ENCODE measurements at places on chromosomes 6 and 20.

DNA sequence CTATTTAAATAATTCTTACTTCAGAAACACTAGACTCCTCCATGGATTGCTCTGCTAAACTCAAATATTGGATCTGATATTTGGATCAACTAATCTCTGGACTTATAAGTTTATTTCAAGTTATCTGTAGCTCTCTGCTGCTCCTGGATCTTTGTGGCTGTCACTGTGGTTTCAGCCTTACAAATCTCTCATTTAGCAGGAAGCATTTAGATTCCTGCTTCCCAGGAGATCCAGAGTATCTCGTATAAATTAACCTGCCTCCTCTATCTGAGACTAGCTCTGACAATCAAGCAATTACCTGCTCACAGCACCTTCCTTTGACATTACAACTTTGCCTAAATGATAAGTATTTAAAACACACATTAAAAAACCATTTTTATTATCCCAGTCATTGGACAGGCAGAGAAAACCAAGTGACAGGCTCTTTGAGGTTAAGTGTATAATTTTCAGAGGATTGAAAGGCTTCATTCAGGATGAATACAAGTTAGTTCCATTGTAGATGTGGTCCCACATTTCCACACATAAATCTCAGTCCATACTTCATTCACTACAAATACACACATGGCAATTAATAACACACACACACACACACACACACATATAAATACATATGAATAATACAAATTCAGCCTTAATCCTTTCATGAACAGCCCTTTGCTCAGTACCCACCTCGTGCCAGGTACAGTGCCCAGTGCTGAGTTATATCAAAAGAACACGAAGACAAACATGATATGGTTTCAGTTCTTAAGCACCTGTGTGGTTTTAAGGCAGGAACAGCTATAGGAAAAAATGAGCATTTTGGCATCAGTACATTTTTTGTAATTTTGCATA is 55.5 kb upstream of the PLCB1 start:
- DNase-seq = no peak

- DNase-seq = peak; percentile 58
Observed at GRCh38 chr6:17851720-17852161, 135.7 kb downstream of the KIF13A start.

DNA sequence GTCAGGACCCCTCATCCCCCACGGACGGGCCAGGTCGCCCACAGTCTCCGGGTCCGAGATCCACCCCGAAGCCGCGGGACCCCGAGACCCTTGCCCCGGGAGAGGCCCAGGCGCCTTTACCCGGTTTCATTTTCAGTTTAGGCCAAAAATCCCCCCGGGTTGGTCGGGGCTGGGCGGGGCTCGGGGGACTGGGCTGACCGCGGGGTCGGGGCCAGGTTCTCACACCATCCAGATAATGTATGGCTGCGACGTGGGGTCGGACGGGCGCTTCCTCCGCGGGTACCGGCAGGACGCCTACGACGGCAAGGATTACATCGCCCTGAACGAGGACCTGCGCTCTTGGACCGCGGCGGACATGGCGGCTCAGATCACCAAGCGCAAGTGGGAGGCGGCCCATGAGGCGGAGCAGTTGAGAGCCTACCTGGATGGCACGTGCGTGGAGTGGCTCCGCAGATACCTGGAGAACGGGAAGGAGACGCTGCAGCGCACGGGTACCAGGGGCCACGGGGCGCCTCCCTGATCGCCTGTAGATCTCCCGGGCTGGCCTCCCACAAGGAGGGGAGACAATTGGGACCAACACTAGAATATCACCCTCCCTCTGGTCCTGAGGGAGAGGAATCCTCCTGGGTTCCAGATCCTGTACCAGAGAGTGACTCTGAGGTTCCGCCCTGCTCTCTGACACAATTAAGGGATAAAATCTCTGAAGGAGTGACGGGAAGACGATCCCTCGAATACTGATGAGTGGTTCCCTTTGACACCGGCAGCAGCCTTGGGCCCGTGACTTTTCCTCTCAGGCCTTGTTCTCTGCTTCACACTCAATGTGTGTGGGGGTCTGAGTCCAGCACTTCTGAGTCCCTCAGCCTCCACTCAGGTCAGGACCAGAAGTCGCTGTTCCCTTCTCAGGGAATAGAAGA is 978 bp downstream of the HLA-A start:
- DNase-seq = no peak

DNA sequence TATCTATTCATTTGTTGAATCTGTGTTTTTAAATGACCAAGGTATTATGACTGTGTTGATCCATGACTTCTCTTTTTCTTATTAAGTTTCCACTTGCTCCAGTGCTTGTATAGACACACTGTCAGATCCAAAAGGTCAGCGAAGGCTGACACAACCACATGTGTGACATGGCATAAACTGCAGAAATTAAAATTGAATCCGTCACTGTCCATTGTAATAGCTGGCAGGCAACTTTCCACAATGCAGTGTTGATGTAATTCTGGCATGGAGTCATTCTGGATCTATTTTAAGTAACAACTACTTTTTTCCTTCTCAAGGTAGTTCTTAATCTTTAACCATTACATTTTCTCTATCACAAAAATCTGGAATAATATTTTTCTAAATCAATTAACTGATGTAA is 145.3 kb downstream of the AIG1 start:
- no peak for DNase-seq

- peak; percentile 50 for DNase-seq
Observed at GRCh38 chr20:56945057-56945456, 316.0 kb downstream of the TFAP2C start.

DNA sequence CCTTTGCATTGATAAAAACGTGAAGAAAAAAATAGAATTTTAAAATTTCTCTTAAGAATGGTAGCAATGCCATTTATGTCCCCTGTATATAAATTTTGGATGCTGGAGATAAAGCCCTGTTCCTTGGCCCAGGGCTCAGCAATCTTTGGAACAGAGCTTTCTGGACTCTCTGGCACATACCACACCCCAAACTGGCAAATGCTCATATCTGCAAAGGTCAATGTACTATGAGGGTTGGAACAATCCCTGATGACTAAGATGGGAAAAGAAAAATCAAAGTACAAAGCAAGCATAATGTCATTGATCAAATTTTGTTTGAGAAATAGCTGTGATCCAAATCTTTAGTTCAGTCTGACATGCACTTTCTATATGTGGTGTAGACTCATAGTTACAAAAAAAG is 158.1 kb upstream of the HCRTR2 start:
- DNase-seq = no peak

- peak; percentile 38 for DNase-seq
Observed at GRCh38 chr6:98877250-98877649, 42.9 kb downstream of the POU3F2 start.

- DNase-seq = peak; percentile 75
Observed at GRCh38 chr6:159042003-159042825, 2.6 kb downstream of the TAGAP start.

- DNase-seq = no peak
Observed at GRCh38 chr6:54076159-54076789, 35.0 kb upstream of the MLIP start.

GRCh38 chr20:62136283-62137091 is 6.7 kb downstream of the PSMA7 start:
- DNase-seq = peak; percentile 83

GRCh38 chr6:99187429-99187828 is 162.0 kb downstream of the FAXC start:
- no peak for DNase-seq

DNA sequence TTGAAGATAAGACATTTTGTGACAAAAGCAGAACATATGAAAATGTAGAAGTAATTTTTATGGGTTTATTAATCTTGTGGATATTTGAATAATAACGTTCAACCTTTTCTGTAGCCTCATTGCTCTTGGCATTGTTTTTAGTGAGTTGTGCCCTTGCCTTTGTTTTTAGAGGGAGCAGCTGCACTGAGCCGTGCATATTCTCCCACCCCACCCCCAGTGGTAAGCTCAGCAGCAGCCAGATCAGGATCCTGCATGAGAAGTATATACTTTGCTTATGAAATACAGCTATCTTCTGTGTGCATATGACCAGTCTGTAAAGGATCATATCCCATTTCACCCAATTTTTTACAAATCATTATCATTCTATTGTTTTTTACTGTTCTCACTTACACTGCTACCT is 184.2 kb downstream of the COL9A1 start:
- DNase-seq = no peak

GRCh38 chr6:45783716-45784115 is 231.9 kb downstream of the CLIC5 start:
- no peak for DNase-seq

DNA sequence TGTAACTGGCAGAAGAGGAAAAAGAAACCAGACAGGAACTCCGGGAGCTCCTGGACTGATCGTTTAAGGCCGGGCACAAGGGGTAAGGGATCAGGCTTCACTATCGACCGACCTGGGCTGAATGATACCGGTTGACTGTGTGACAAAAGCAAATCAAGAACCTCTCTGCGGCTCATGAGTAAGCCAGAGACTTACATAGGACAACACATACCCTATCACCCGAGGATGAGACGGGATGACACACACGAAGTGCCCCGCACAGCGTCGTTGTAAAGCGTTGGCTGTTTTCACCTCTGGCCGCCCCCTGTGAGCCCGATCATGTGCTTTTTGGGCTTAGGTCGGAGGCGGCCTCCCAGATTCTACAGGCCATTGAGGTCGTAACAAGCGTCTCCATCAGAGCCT is 695 bp upstream of the TGIF2 start:
- peak; percentile 35 for DNase-seq

- peak; percentile 66 for DNase-seq
Observed at GRCh38 chr6:46090115-46091079, 39.4 kb upstream of the ENPP4 start.

GRCh38 chr6:57252975-57253374 is 30.9 kb upstream of the RAB23 start:
- peak; percentile 71 for DNase-seq

DNA sequence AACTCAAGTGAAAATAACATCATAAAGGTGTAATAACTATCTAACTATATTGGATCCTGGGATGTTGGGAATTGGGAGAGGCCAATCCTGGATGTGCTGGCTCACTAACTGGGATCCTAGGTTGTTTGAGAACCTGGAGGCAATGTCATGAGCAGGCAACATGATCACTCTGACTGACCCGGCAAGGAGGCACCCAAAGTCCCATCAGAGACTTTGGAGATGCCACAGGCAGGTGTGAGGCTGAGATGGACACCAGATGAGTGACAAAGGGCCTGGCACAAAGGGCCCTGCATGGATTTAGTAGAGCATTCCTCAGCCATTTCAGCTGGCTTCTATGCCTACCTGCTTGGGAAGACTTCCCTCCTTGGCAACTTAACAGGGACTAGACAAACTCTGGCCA is 38.4 kb upstream of the MYLIP start:
- no peak for DNase-seq

DNA sequence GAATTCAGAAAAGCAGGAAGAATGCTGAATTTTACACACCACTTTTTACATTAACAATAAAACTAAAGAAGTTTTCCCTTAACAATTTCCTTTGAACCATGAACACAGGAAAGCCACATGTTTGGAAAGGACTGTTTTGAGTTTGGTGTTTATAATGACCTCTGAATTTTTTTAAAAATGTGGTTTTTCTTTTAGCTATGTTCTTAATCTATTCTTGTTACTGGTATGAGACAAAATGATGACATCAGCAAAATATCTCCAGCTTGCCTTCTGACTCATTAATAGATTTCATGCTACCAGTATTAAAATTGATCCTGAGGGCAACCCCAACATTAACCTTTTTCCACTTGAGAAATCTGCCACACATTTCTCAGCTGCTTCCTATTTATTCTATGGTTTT is 217.5 kb upstream of the THEMIS start:
- DNase-seq = peak; percentile 88

- no peak for DNase-seq
Observed at GRCh38 chr6:98041056-98041455, 758.0 kb upstream of the MMS22L start.

DNA sequence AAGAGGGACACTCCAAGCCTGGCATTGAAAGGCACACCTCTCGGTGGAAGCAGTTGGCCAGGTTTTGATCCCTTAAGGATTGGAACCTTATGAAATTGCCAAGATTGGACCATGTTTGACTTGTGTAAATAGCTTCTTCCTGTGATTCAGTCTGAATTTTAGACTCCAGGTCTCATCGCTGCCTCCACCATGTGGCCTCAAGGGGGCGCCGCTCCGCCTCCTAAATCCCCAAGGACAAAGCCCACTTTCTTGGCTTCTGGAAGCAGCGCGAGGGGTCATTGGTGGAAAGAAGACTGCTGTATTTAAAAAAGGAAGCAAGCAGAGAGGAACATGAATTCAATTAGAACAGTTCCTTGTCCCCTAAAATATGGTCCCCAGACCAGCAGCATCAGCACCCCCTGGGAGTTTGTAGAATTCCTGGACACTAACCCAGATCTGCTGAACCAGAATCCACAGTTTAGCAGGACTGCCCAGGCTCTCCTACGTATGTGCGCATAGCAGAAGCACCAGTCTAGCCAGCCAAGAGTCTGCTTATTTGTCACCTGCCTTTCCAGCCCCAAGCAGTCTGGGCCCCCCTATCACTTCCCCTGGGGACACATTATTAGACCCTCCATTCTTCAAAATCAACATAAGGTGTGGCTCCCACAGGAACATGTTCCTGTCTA is 108.5 kb downstream of the LY86 start:
- peak; percentile 79 for DNase-seq

GRCh38 chr6:156701966-156702365 is 75.2 kb upstream of the ARID1B start:
- no peak for DNase-seq

GRCh38 chr6:168105813-168106632 is 27.0 kb upstream of the FRMD1 start:
- peak; percentile 14 for DNase-seq

- no peak for DNase-seq
Observed at GRCh38 chr6:164013480-164014208, 599.1 kb downstream of the QKI start.

DNA sequence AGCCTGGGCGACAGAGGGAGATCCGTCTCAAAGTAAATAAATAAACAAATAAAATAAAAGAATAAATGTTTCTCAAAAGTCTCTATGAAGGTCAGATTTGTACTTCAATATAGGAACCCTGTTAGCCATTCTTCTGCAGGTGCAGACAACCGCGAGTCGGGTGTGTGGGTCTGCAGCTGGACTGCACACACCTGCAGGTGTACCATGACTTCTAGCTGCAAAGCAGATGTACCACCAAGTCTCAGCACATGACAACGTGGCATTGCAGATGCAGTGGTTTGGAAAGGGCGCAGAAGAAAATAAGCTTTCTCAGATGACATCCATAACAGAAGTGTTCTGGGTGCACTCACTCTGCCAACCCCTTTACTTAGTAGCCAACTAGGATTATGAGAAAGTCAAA is 239.7 kb downstream of the ATXN1 start:
- DNase-seq = no peak
